A549 treated with DMSO at 1 μM for 4 hours (cell line): ENCODE measurements at places on chromosomes 6 and 20. TPM values are rescaled to one million over a fixed set of nuclear protein-coding genes. Genes with fewer than 3 reads are reported as not detected.

The SNX21 gene
- 8.8 to 13.0 TPM (median 11.6 TPM) in 5 replicates for total RNA-seq

The BPIFA1 gene
- not detected in 5 replicates for total RNA-seq

The RBM39 gene
- 170 to 198 TPM (median 178 TPM) in 5 replicates for total RNA-seq

The DSP gene
- total RNA-seq: 36.4 to 56.3 TPM (median 50.0 TPM) in 5 replicates

The PXDC1 gene
- 14.1 to 19.4 TPM (median 16.5 TPM) in 5 replicates for total RNA-seq

The TINAG gene
- not detected in 5 replicates for total RNA-seq
